T-helper 1 cell treated with Interleukin-12 subunit alpha and Interleukin-12 subunit beta and Interleukin-4 antibody, amounts not matched to agents 30 ng/mL and 1 ng/mL, for 36 hours (primary cell): ENCODE measurements at places on chromosomes 1 and 21. TPM values are rescaled to one million over a fixed set of nuclear protein-coding genes. Genes with fewer than 3 reads are reported as not detected.

The CELA3B gene
- not detected in 2 replicates for total RNA-seq

The OR2T35 gene
- not detected in 2 replicates for total RNA-seq

The TNFRSF14 gene
- 263 and 264 TPM in 2 replicates for total RNA-seq

The INSRR gene
- total RNA-seq, result 0.63 and 0.81 TPM in 2 replicates

The SPATA1 gene
- 0.29 and 1.3 TPM in 2 replicates for total RNA-seq

The CNIH3 gene
- 1.3 and 2.0 TPM in 2 replicates for total RNA-seq

The FNDC5 gene
- total RNA-seq, result not detected in 2 replicates

The DHX9 gene
- total RNA-seq, result 238 and 239 TPM in 2 replicates

The DMBX1 gene
- 0.07 TPM in 1 of 2 replicates, not detected in the other for total RNA-seq

The CFAP107 gene
- not detected in 2 replicates for total RNA-seq

The HRNR gene
- total RNA-seq, result not detected in 2 replicates

The RAB7B gene
- not detected in 2 replicates for total RNA-seq

The ST6GALNAC5 gene
- not detected in 2 replicates for total RNA-seq

The VANGL1 gene
- 15.9 and 16.1 TPM in 2 replicates for total RNA-seq

The KCNK2 gene
- total RNA-seq, result not detected in 2 replicates

The ENAH gene
- total RNA-seq, result 0.12 TPM in 1 of 2 replicates, not detected in the other

The CFAP141 gene
- not detected in 2 replicates for total RNA-seq

The SYPL2 gene
- not detected in 2 replicates for total RNA-seq

The SRSF11 gene
- 191 and 198 TPM in 2 replicates for total RNA-seq

The ANKRD34A gene
- 1.2 and 2.3 TPM in 2 replicates for total RNA-seq

The CLCA1 gene
- not detected in 2 replicates for total RNA-seq

The BSND gene
- not detected in 2 replicates for total RNA-seq
